ENCODE measurements at places on chromosomes 16 and 17.

DNA sequence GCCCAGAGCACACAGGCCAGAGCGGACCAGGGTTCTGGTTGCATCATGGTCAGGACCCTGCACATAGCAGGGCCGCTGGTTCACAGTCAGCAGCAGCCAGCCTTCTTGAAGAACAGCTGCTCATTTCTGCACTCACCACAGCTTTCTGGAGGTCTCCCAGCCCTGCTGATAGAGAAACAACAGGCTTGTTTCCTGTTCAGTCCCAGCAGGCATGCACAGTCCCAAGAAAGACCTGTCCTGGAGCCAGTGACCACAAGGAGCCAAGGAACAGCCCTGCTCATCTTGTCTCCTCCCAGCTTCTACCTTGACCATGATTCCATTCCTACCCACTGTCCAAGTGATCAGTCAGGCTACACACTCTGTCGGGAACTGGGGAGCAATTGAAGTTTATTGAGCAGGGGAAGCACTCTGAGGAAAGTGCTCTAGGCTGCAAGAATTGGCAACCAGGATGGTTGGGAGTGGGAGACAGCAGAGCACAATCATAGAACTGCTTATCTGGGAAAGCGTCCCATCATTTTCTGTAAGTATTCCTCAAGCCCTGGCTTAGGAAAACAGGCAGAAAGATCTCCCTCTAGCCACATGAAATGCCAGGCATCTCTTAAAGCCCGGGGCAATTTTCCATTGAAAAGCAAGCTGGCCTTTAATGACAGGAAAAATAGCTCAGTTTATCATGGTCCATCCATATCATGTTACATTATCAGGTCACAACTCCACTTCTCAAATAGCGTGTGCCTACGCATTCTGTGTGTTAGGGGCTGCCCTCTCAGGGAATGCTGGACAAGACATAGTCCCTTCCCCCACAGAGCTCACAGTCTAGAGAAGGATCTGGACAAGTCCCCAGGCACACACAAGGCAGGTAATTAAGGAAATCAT lies 155.4 kb upstream of the FOXF1 start:
- DNase-seq: no peak

- DNase-seq: no peak
Measured at GRCh38 chr16:48075398-48075797, 80.4 kb downstream of the ABCC12 start.

DNA sequence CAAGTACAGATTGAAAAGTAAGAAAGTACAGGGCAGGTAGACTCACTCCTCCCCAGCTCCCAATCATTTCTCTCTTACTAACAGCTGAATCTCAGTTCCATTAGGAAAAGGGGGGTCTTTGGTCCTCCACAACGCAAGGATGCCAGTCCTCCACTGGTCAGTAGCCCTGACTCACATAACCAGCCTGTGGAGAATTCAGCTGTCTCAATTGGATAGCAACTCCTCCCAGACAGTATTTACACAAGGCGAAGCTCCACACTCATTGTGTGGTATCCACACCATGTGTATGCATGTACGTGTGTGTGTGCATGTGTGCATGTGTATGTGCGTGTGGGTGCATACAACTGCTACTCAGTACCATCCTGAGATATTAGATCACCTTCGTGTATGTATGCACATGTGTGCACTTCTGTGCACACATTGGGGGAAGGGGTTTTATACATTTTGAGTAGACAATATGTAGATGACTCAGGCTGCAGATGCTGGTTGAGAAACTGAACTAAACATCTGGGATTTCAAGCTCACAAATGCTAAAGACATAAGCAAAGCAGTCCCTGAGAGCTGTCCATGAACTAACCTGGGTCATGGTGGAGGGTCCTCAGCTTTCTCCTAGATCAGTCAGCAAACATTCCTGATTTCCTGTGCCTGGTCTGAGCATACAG lies 240.1 kb downstream of the SLC39A11 start:
- no peak for DNase-seq

- DNase-seq: no peak
Measured at GRCh38 chr16:55663765-55664677, 8.2 kb downstream of the SLC6A2 start.

DNA sequence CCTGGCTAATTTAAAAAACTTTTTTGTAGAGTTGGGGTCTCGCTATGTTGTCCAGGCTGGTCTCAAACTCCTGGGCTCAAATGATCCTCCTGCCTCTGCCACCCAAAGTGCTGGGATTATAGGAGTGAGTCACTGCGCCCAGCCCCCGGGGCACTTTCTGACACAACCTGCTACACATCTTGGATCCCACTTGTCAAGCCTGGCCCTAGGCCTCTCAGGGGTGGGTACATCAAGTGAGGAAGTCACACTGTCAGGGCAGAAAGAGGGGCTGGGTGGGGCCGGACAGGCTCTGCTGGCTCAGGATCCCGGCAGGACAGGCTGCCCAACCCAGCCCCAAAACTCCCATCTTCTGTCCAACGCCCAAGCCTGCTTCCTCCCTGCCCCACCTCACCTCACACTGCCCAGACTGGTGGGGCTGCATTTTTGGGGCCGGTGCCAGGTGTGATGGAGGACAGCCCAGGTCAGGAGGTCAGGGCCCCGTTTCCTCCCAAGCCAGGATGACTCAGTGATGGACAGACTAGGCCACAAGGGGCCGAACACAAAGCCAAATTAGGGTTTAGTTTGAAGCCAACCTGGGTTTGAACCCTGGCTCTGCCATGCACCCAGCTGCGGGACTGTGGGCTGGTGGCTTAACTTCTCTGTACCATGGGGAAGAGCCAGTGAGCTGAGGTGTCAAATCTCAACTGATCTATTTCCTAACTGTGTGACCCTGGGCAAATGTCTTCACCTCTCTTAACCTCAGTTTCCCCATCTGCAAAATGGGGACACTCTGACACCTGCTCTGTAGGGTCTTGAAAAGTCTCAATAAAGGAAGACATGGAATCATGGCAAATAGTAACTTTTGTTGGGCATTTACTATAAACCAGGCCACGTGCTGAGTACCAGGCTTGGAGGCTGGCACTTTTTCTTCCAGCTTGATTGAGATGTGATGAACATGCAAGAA lies 8.9 kb upstream of the PPL start:
- no peak for DNase-seq

DNA sequence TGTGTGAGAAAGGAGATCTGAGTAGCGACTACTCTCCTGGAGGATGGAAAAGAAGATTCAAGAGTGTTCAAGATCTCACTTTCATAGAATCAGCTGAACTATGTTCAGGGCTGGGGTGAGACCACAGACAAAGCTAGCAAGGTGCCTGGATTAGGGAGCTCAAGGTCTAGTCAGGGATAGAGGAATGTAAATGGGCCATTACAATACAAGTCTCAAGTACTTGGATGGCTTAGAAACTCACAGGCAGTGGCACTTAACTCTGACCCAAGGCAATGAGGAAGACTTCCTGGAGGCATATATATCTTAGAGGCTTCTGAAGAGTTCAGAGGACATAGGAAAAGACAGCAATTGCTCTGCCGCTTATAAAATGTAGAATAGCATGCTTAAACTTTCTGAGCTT lies 184.9 kb upstream of the CDH11 start:
- DNase-seq: no peak

- DNase-seq: no peak
Measured at GRCh38 chr16:11033629-11034420, 89.5 kb downstream of the CLEC16A start.

DNA sequence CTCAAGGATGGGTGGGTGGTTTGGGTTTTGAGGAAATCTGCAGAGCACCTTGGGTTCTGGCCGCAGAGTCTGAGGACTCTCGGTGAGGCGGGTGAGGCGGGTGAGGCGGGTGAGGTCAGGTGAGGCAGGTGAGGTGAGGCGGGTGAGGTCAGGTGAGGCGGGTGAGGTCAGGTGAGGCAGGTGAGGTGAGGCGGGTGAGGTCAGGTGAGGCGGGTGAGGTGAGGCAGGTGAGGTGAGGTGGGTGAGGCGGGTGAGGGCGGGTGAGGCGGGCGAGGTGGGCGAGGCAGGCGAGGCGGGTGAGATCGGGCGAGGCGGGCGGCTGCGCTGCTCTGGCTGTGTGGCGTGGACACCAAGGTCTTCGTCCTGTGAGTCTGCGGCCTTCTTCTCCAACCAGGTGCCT lies 24.1 kb upstream of the RPL13 start:
- DNase-seq: no peak

DNA sequence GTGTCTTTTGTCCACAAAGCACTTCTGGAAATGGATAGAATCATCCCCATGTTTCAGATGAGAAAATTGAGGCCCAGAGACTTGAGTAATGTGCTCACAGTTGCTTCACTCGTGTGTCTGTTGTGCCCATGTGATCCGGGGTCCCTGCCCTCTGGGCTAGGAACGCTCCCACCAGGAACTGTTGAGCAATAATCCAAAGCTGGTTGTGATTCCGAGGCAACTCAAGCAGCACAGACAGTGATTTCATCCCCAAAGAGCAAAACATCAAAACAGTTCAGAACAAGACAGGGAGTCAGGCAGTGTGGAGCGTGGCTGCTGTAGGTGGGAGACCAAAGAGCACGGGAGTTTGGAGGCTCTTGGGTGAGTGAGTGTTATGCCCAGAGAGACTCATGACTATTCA lies 205.0 kb upstream of the ASIC2 start:
- no peak for DNase-seq

DNA sequence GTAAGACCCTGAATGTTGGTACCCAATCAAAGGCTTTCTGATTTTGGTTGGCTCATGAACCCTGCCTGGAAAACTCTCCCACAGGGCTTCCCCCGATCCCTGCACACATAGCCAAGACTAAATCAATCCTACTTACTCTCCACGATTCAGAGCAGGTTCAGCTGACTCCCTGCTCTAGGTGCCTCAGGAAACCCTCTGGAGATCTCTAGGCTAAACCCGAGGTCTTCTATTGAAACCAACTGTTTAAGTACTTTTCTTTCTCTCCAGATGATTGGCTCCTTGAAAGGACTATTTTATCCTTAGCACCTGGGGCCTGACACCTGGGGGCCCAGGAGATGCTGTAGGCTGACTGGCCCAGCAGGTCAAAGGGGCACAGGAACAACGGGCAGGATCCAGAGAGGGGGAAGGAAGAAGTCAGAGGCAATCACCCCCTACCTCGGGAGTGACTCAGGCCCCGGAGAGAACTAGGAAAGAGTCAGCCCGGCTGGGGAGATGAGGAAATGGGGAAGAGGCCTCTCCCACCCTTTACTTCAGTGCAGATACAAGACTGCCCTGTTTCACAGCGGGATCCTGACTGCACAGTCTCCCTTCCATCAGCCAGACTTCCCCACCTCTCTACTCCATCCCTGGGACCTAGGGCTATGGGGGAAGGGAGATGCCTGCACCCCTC lies 2.0 kb downstream of the TBC1D10B start:
- DNase-seq: no peak

DNA sequence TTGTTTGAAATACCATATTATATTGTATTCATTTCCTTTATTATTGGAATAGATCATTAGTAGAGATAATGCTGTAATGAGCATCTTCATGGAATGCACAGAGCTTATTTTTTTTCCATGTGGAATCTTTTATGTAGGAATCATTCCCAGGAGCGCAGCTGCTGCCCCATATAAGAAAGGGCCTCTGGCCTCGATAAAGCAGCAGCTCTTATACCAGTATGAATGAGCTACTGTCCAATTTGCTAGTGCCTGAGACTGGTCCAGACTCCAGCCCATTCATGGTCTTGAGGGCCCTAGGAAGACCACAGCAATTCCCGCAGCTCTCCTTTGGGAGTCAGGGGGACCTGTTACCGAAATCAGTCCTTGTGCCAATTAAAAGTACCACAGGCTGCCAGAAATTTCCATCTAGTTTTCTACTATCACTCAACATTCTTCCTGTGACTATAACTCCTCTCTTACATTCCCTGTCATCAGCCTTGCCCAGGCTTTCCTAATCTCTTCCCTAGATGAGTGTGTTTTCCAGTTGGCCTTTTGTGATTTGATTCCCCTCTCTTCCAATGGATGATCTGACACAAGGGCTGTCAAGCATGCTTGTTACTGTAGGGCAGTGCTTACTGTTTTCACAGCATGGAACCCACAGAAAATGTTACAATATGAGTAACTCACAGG lies 1.9 kb downstream of the ZNF843 start:
- DNase-seq: no peak

Data from activated T-cell treated with anti-CD3 and anti-CD28 coated beads for 4 hours (primary cell).